Stimulated activated CD8-positive, alpha-beta memory T cell treated with anti-CD3 and anti-CD28 coated beads, Interleukin-2, amount 100 ng/mL, for 1 hour (primary cell): ENCODE measurements at places on chromosomes 11 and 22.

DNA sequence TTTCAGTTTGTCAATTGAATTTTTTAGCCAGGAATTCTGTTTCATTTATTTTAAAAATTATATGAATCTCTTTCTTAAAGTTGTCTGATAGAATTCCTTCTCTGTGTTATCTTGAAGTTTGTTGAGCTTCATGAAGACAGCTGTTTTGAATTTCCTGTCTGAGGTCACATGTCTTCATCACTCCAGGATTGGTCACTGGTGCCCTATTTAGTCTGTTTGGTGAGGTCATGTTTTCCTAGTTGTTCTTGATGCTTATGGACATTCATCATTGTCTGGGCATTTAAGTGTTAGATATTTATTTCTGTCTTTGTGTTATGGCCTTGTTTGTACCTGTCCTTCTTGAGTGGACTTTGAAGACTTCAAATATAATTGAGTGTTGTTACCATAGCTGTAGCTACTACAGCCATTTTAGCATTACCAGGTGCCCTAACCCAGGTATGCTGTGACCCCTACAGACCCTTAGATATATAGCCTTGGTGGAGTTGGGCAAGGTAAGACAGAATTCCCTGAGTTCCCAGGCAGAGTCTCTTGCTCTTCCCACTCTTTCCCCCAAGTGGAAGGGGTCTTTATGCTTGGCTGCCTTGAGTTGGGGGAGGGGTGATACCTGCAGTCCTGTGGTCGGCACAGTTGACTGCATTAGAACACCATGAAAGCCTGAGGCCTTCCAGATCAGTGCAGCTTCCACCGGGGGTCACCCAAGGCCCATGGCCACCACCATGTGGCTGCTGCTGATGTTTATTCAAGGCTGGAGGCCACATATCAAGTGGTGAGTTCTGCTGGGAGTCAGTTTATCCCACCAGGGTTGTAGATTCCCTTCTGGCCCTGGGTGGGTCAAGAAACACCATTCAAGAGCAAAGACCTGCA is 229.6 kb downstream of the DYNC2H1 start:
- DNase-seq: no peak

GRCh38 chr11:122516686-122517085 is 138.8 kb upstream of the UBASH3B start:
- DNase-seq: no peak

DNA sequence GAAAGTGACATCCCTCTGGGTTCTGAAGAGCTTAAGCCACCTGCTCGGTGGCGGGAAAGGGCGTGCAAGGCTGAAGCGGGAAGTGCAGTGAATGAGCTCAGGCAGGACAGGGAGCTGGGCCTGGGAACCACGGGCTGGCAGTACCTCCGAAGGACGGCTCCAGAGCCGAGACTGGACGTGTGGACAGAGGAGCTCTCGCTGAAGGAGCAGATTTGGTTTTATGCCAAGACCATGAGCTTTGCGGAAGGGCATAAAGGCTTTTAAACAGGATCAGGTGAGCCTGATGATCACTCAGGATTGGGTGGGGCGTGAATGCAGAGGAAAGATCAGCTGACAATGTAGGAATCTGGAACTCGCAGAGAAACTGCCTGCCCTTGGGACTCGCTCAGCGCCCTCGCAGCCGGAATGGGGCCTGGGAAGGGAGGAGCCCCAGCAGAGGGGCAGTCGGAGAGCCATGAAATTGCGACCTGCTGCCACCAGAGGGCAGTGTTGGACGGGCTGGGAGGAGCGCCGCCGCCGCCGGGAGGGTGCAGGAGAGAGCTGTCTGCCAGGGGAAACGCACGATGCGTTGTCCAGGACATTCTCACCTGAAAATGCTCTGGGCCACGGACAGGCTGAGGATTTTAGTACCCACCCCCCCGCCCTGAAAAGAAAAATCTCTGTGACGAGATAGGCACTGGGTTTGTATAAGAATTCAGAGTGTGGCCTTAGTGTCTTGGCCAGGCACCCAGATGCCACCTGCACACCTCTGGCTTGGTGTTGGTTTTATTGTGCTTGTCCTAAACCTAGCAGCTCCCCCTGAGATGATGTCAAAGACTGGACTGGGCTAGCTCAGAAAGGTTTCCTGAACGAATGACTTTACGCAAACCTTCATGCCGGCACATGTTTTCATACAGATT is 324.4 kb downstream of the NTM start:
- DNase-seq: no peak

DNA sequence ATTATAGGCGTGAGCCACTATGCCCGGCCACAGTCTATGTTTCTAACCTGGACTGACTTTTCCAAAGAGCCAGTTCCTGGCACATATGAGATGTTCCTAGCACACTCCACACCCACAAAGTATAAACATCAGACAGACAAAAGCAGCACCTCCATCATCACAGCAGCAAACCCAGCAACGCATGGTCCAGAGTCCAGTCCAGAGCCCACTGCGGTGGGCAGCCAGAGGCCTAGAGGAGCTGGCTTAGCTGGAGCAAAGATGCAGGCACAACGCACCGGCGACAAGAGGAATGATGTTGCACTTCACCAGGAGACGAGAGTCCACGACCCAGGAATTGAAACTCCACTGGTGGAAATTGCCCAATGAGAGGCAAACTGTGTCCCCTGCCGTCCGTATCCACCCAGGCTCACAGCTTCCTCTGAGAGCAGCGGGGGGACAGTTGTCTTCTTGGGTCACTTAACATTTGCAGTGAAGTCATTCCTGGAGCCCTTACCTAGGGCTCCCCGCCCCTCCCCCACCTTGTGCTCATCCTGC is 36.6 kb downstream of the RPS6KA4 start:
- no peak for DNase-seq

- DNase-seq: no peak
Measured at GRCh38 chr11:111730871-111731591, 35.2 kb downstream of the PPP2R1B start.

- no peak for DNase-seq
Measured at GRCh38 chr11:122339436-122340060, 223.5 kb upstream of the BLID start.

DNA sequence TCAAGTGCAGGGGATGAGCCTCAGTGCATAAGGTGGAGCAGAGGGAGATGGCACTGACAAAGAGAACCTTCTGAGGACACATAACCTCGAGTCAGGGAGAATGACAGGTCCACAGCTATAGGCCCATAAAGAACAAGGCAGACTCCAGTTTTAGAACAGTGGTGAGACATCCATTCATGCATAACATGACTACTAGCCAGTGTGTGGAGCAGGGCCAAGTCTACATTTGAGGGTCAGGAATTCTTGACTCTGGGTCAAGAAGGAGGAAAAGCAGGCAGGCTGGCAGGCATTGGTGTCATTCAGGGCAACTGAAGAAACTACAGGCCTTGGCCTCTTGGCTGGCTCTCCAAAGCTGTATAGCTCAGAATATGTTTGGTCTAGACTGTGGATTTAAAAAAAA is 54.9 kb downstream of the MTNR1B start:
- DNase-seq: no peak

DNA sequence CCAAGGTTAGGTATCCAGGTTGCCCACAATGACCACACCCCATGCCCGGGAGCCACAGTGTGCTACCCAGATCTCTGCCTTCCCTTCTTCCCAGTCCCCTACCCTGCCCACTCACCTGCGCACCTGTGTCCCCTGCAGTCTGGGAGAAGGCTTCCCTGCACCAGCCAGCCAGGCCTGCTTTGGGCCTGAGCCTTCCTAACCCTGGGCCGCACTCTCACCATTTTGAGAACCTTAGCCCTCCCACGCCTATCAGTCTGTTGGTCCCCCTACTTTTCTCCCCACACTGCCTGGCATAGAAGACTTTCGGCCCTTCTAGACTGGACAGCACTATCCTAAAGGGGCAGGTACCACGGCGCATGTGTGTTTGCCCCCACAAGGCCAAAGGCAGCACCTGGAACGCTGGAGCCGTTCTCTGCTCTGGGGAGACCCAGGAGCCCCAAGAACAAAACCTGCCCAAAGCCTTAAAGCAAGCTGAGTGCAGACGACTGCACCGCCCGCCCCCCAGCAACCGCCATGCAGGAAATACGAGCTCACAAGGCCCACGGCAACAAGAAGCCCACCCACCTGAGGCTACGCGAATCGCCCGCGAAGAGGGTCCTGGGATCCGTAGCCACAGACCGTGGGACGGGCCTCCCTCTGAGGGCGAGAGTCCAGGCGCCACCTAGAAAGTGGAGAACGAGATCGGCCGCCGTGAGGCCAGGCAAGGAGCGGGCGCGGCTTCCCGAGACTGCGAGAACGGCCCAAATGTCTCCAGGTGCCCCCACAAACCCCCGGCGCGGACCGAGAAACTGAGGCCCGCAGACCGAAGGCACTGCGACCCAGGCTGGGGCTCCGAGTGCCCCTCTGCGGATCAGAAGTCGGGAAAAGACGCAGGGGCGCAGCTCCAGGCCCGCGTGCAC is 546 bp downstream of the GNB1L start:
- no peak for DNase-seq

DNA sequence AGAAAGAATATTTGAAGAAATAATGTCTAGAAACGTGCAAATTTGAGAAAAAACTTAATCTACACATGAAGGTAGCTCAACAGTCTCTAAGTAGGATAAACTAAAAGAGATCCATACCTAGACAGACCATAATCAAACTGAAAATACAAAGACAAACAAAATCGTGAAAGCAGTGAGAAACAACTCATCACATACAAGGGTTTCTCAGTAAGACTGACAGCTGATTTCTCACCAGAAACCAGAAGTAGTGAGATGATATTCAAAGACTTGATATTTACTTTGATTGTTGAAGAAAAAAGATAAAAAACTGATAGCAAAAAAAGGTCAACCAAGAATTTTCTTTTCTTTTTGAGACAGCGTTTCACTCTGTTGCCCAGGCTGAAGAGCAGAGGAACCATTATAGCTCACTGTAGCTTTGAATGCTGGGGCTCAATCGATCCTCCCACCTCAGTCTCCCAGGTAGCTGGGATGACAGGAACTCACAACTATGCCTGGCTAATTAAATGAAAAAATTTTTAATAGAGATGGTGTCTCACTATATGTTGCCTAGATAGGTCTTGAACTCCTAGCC is 17.4 kb downstream of the NPAT start:
- DNase-seq: no peak
